ENCODE measurements at places on chromosomes 16 and 17. TPM values are rescaled to one million over a fixed set of nuclear protein-coding genes. Genes with fewer than 3 reads are reported as not detected.

The HIRIP3 gene
- 8.3 TPM for total RNA-seq

The TPSD1 gene
- not detected for total RNA-seq

The ABCA6 gene
- total RNA-seq: 61.4 TPM

The PRR15L gene
- total RNA-seq: not detected

The CBX8 gene
- 4.4 TPM for total RNA-seq

The ELMO3 gene
- 0.58 TPM for total RNA-seq

Data from pericardium fibroblast (primary cell).